ENCODE measurements at places on chromosomes 1 and 21.

DNA sequence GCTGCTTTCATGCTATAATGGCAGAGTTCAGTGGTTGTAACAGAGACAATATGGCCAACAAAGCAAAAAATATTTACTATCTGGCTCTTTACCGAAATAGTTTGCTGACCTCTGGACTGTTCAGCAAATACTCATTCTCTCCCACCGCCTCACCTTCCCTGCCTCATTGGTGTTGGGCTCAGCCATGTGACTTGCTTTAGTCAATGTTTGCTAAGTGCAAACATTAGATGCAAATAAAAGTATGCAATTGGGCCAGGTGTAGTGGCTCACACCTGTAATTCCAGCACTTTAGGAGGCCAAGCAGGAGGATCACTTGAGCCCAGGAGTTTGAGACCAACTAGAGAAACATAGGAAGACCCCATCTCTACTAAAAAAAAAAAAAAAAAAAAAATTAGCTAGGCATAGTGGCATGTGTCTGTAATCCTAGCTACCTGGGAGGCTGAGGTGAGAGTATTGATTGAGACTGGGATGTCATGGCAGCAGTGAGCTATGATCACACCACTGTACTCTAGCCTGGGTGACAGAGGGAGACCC is 55.1 kb downstream of the RPL5 start:
- no peak for DNase-seq

DNA sequence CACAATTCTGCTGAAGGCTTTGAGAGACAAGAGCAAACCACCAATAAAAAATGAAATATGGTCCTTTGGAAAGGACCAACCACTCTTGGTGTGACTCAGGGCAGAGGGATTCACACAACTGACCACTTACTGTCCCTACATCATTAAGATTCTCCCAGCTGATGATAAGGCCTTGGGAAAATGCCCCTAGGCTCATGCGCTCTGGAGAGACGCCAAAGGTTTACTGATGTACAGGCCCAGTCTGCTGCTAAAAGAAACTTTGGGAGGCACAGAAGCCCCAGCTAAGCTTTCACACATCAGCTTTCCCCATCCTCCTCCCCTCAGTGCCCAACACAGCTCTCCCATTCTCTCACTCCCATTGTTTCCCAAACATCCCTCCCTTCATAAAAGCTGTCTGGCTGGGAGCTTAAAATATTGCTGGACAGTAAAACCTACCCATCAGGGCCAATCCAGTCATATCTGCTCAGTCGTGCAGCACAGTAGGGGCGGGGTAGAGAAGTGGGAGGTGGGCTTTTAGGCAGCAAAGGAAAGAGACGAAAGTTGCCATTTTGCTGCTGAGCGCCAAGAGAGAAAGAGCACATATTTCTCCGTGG is at the start of gene GJA8:
Gene GJA8 (plus strand): TSS at position 543 of the 593 bp plus-strand sequence. CDS start 5,161 bp downstream, outside the sequence.
- no peak for DNase-seq

- DNase-seq = no peak
These were observed 176.8 kb downstream of the FAF1 start for GRCh38 chr1:50783286-50783685.

- DNase-seq = no peak
These were observed 195.8 kb downstream of the KAZN start for GRCh38 chr1:14794136-14794768.

DNA sequence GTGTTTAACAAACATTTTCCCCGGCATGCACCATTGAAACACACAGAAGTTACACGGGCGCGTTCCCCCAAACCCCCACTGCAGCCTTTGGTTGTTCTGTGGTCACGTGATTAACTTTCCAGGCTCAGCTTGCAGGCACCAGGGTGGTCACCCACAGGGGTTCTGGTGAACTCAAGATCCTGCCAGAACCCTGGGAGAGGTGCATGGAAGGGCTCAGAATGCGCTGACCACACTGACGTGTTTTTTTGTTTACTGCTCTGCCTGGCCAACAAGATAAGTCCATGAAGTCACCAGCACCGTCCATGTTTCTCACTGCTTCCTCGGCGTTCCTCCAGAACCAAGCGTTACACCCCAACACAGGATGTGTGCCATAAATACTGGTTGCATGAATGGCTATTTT is 229.5 kb upstream of the VAMP3 start:
- no peak for DNase-seq

DNA sequence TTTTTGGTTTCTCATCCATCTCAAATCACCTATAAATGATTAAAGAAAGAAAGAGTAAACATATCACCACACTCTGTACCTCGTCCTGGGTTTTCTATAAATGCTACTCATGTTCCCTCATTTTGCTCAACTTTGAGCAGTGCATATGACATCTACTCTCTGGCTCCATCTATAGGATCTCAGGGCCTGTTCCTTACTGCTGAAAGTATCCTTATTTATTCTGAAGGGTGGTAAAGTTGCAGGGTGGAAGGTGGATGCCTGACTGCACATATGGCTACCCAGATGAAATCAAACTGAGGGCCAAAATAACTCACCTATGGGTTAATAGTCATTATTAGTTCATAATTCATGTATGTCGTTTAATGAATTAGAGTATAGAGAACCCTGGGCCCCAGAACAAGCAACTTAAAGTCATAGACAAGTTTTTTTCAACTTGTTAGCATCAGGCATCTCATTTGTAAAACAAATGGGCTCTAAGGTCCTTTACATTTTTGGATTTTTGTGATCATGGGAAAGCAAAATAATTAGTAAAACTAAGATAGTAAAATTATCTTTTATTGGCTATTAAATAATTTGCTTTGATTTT is 46.5 kb downstream of the NCF2 start:
- no peak for DNase-seq

GRCh38 chr1:39691383-39692151 is at the start of gene HPCAL4:
TSS of gene HPCAL4 (minus strand) at chr1:39691433. CDS start at chr1:39684603, 6,830 bp downstream.
- peak; percentile 81 for DNase-seq

DNA sequence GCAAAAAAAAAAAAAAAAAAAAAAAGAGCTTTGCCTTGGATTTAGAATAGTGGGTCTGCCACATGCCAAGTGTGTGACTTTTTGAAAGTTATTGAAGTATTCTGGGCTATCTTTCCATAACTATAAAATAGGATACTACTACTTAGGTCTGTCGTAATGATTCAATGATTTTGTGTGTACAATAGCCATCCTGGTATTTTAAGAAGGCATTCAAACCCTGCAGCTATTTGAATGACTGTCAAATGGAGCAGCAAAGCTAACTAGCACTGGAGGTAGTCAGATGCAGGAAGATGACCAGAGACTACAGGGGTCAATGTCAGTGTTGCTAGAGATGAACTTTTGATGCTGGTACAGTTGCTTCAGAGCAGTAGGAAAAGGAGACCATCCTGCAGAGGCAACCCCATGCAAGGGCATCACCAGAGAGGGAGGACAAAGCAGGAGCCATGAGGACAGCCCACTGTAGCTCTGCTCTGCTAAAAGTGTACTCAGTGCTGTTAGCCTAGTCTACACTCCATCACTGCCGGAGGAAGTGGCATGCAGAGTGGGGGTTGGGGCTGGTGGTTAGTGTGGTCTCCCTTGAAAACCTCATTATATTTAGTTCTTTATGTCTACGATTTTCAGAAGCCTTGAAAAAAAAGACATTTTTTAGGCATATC is 29.0 kb downstream of the DUSP10 start:
- peak; percentile 72 for DNase-seq

DNA sequence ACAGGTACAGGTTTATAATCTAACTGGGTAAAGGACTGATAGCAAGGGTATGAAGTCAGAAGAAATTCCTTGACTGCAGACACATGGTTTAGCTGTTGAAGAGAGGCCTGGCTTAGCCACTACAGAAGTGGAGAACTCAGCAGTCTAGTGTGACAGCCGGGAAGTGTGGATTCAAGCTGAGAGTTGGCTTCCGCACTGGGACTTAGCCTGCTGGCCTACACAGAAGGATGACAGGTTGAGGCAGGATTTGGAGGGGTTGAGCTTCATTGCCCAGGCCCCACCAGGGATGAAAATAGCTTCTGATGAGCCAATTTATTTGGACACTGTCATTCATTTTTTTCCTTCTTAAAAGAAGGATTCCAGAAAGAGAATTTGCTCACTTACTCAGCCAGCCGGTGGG is 284.4 kb downstream of the PCP4 start:
- DNase-seq = no peak
